ENCODE measurements at places on chromosomes 6 and 20.

GRCh38 chr20:62364911-62365736 lies 2.0 kb downstream of the LAMA5 start:
- DNase-seq: no peak

DNA sequence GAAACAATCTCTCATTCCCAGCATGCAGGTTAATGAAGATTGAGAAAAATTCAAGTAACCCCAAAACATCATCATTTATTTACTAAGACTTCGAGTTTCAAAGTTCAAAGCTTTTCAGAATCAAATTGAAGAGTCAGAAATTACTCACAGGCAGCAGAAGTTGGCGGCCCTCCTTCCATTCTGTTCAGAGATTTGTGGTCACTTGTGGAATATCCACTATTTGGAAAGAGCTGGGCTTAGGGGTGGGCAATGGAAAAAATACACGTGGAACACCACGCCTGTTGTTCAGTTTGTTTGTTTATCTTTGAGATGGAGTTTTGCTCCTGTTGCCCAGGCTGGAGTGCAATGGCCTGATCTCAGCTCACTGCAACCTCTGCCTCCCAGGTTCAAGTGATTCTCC lies 108.6 kb upstream of the NAA20 start:
- no peak for DNase-seq

GRCh38 chr20:43922614-43923013 lies 8.0 kb downstream of the TOX2 start:
- no peak for DNase-seq

GRCh38 chr20:367486-367887 lies 13.1 kb upstream of the TRIB3 start:
- DNase-seq: no peak

DNA sequence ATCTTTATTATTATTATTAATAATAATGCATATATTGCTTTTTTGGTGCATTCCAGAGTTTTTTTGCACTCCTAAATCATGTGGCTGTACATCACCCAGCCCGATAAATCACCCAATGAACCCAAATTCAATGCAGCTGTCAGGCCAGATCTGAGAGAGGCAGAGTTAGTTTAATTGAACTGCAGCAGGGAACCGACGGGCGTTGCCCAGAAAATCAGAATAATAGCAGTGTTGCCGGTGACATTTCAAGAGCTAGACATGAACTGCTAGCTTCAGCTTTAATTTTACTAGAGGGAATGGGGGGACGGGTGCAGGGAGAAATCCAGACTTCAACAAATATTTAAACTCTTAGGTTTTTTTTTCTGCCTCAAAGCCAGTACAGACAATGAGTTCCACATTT lies 135.0 kb downstream of the CLIC5 start:
- no peak for DNase-seq

DNA sequence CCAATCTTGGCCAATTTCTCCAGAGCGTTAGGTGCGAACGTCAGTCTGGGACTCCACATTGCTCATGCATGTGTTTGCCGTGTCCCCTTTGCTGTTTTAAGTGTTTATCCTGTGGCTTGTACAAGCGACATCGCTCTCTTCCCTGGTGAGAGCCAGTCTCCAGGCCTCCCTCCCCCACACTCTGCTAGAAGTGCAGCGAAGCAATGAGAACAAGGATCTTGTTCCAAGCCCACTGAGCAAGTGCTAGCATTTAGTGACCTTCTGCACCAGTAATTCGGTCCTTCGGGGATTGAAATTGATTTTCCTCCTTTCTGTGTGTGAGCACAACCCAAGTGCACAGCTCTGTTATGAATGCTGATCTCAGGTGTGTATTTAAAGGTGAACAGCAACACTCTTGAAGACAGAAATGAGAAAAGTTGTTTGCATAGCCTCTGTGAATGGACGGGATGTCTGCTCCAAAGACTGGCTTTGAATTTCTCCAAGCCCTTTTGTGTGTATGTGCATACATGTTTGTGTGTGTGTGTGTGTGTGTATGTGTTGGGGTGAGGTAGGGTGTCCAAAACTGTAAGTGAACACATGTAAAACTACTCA lies 29.0 kb downstream of the CD83 start:
- no peak for DNase-seq

GRCh38 chr6:122657601-122658000 lies 47.4 kb downstream of the PKIB start:
- DNase-seq: no peak

- no peak for DNase-seq
Observed at GRCh38 chr6:18388942-18389341, 1.8 kb downstream of the RNF144B start.

DNA sequence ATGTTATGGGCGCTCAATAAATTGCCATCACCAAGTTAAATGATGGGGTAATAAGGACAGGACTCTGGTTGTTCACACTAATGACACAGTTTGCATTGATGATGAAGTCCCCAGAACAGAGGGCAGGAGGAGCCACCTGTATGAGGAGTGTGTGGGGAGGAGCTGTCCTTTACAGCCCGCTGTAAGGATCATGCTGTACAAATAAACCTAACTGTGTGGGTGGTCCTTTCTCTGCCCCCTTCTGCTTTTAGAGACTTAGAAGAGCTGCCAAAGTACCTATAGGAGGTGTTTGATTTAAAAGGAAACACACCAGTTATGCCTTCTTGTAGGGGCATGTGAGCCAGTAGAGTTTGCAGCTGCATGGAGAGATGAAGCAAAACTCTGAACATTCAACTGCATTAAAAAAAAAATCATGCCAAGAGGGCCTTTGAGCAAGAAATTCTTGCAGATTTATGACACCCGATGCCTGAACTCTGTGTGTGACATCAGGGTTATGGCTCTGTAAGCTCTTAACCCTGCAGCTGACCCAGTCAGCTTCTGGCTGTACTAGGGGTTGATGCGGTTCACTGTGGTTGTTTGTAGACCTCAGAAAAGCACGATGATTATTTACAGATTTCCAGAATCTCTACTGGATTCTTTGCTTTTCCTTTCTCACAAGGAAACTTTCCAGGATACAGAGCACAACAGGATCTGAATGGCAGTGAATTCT lies 67.4 kb downstream of the UST start:
- DNase-seq: no peak

- no peak for DNase-seq
Observed at GRCh38 chr6:37052027-37052628, 46.7 kb downstream of the FGD2 start.

DNA sequence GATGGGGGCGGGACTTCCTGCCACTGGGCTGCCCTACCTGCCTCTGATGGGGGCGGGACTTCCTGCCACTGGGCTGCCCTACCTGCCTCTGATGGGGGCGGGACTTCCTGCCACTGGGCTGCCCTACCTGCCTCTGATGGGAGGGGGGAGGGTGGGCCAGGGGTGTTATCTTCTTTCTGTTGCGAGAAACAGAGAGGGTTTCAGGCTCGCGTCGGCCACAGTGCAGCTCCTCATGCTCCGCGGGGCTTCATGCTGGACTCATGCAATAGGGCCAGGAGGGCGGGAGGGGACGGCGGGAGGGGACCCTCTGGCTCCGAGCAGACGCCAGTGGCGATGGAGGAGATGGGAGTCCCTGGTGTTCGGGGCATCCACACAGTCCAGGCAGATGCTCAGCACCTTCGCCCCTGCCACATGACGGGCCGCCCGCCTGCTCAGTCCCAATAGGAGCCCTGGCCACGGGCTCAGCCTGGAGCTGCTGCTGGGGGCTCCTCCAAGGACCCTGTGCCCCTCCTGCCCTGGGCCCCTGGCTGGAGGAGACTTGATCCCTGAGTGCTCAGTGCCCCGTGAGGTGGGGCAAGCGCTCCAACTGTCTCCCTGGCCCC lies 48.8 kb upstream of the CHRNA4 start:
- DNase-seq: no peak

DNA sequence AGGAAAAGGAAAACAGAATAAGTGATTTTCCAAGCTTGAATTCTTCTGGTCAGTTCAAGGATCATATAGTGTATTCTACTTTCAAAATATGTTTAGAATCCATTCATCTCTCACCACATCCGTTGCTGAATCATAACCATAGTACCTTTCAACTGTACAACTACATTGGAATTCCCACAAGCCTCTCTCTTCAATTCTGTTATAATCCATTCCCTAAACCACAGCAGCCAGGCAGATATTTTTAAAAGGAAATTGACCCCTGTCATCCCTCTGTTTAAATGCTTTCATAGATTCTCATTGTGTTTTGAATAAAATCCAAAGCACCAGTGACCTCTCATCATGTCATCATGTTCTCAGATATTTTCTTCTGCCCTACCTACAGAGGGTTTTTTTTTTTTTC lies 412.7 kb downstream of the GRIK2 start:
- no peak for DNase-seq

Measured in cerebellum (tissue), 4 donors.